ENCODE measurements at places on chromosomes 1 and 21. TPM values are rescaled to one million over a fixed set of nuclear protein-coding genes. Genes with fewer than 3 reads are reported as not detected.

TNFSF18 gene
- not detected for total RNA-seq

LMX1A gene
- total RNA-seq = not detected

EDARADD gene
- total RNA-seq = 4.8 TPM

HPCAL4 gene
- total RNA-seq = 0.61 TPM

TMEM69 gene
- total RNA-seq = 34.5 TPM

IFI44 gene
- 56.1 TPM for total RNA-seq

CFHR2 gene
- total RNA-seq = not detected

ADSS2 gene
- 47.7 TPM for total RNA-seq

PADI3 gene
- not detected for total RNA-seq

RHOU gene
- 0.68 TPM for total RNA-seq

EFNA3 gene
- 2.4 TPM for total RNA-seq

ETNK2 gene
- 1.6 TPM for total RNA-seq

CYP4X1 gene
- total RNA-seq = not detected

SERTAD4 gene
- not detected for total RNA-seq

PBX1 gene
- 0.17 TPM for total RNA-seq

TARS2 gene
- total RNA-seq = 46.3 TPM

KCNJ6 gene
- not detected for total RNA-seq

OLIG2 gene
- not detected for total RNA-seq

Data from activated CD4-positive, alpha-beta memory T cell treated with anti-CD3 and anti-CD28 coated beads for 36 hours (primary cell).